ENCODE measurements at places on chromosomes 12 and 14.

DNA sequence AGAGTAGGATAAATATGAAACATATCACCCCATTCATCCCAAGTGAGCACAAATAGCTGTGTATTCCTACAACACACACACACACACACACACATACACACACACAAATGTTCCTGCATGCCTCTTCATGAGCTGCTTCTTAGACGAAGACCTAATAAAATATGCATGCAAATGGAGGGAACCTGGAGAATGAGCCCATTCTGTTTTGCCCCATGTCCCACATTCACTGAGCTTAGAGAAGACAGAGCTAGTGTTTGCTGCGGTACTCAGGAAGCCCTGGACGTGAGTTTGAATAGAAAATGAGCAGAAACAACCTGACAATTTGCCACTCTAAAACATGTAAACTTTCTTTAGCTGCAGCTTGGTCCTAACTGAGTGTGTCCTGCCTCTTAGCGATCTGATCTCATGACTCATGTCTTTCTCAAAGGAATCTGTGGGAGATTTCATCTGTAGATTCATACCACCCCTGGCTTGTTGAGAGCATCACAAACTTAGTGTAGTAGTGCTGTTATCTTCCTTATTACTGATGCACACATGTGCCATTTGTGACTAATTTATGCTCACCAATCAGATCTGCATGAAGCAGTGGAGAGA lies 86.8 kb downstream of the ITPR2 start:
- DNase-seq: no peak

DNA sequence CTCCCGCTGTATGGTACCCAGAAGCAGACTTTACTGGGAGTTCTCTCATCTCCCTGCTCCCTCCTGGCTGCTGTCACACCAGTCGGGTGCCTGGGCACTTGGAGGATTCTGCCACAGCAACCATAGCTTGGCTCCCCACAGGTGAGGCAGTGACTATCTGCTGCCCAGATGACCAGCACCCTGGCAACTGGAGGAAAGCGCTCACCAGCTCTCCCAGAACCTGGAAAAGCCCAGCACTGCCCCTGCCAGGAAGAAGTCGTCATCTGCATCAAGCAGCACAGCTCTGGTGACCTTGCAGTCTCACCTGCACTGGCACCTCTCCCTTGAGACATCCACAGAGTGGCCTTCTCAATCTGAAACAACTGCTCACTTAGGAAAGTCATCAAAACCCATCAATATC lies 31.9 kb upstream of the TC2N start:
- DNase-seq: no peak

GRCh38 chr14:73719361-73719760 lies 5.2 kb upstream of the PNMA1 start:
- DNase-seq: no peak

DNA sequence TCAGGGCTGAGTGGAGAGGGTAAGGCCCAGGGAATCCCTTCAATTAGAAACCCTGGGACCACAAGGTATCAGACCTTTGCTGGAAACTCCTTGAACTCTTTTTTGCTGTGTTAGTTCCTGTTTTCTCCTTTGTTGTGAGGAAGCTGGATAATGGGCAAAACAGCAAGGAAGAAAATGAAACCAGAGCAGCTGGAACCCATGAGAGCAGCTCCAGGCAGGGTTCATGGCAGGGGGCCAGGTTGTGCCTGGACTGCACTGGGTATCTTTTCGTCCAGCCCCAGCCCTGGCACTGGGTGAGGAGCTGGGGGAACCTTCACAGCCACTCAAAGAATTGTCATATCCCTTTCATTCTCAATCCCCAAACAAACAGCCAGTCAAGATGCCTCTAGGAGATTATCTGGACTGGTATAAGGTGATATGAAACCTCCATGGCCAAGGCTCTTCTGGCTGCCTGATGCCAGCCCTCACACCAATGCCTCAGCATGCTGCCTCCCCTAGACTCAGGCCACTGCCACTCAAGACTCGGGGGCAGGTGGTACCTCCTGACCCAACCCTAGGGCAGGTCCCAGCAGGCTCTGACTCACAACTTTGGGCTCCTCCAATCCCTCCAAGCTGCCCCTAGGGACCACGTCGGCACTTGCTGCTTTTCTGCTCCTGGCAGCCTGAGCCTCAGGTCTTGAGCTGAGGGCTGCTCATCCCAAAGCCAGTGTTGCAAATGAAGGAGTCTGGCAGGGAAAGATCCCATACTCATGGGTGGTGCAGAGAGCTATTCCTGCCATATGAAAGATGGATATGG lies 16.5 kb downstream of the FAM186B start:
- DNase-seq: no peak

GRCh38 chr14:24982472-24983155 lies 67.3 kb downstream of the STXBP6 start:
- DNase-seq: no peak

DNA sequence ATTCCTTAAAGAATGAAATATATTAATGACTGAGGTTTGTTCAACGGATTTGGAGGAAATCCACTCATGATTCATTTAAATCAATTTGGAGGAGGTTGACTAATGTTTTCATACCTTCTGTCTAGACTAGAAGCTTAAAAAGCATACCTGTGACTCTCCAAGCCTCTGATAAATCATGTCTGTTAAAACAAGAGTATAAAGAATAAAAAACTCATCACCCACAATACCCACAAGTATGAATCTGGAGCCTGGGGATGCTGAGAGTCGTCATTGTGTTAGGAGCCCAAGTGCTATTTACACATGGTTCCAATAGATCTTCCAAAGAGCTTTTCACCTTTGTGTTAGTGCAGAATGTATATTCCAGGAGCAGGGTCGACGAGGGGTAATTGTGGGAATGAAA lies 86.8 kb upstream of the ADAMTS20 start:
- no peak for DNase-seq

DNA sequence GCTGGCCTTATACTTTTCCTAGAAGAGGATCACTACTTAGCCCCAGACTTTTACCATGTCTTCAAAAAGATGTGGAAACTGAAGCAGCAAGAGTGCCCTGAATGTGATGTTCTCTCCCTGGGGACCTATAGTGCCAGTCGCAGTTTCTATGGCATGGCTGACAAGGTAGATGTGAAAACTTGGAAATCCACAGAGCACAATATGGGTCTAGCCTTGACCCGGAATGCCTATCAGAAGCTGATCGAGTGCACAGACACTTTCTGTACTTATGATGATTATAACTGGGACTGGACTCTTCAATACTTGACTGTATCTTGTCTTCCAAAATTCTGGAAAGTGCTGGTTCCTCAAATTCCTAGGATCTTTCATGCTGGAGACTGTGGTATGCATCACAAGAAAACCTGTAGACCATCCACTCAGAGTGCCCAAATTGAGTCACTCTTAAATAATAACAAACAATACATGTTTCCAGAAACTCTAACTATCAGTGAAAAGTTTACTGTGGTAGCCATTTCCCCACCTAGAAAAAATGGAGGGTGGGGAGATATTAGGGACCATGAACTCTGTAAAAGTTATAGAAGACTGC lies 1.5 kb downstream of the MGAT2 start:
- no peak for DNase-seq

DNA sequence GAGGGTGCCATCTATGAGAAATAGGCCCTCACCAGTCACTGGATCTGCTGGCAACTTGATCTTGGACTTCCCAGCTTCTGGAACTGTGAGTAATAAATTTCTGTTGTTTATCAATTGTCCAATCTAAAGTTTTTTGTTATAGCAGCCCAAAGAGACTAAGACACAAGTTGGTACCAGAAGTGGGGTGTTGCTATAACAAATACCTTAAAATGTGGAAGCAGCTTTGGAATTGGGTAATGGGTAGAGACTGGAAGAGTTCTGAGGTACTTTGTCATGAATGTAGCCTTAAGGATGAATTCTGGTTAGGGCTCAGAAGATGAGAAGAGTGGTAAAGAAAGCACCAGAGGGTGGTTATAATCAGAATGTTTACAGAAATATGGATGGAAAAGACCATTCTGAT lies 21.5 kb downstream of the GMFB start:
- DNase-seq: no peak

DNA sequence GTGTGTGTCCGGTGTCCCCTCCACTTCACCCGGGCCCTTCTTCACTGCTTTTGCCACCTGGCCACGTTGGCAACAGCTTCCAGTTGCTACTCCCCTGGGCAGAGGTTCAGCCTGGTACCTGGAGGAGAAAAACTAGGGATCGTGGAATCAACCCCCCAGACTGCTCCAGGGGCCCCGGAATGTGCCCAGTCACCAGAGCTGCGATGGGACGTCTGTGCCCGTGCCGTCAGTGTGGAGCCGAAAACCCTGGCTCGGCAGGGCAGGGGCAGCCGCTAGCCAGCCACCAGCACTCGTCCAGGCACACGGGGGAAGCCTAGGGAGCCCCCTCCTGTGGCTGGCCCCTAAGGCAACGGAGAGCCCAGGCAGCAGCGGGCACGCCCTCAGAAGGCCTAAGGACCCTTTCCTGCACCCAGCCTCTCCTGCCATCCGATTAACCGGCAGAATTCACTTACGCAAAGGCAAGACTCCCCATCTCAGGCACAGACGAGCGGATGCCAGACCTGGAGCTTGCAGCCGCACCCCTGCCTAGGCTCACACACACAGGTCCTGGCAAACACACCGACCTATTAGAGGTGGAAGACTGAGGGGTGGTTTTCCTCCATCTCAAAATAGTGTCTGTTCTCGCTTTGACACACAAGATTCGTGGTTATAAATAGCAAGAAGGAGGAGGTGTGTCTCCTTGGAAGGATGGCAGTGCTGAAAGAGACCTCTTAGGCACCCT lies 62.6 kb downstream of the FBXL14 start:
- no peak for DNase-seq

DNA sequence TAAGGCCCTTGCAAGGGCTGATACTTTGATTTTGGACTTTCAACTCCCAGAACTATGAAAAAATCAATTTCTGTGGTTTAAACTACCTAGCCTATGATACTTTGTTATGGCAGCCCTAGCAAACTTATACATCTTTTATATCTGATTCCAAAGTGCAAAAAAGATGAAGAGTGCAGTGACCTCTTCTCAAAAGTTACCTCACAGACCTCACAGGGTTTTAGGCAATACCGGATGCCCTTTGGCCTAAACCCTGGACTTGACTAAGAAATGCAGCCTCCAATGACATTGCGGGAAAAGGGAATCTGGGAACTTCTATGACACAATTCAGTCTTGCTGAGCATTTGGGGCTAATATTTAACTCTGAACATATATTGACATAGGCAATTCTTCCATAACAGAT lies 63.3 kb downstream of the IGF1 start:
- DNase-seq: no peak

GRCh38 chr12:59472273-59472672 lies 123.6 kb upstream of the SLC16A7 start:
- DNase-seq: no peak

DNA sequence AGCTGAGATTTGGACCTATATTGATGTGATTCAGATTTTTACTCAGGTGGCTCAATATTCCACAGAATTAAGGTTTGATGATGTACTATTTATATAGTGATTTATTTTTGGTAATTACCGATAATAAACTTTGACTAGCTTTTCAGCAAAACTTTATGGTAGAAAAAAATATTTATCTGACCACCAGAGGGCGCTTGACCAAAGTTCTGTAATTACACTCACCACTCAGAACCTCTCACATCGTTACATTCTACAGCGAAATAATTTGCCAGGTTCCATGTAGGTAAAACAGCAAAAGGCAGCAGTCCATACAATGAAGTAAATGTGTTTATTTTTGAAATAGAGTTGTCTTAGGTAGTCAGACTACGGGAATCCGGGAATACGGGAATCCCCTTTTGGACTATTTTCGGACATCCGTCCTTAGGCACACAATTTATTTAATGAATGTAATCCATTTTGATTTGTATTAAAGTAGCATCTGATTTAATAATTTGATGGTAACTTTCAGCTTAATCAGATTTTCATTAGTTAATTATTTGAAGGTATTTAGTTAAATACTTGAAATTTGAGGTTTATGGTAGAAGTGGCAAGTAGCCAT lies 143.0 kb upstream of the DDHD1 start:
- no peak for DNase-seq

- no peak for DNase-seq
Measured at GRCh38 chr12:113970211-113970610, 4.1 kb upstream of the RBM19 start.

DNA sequence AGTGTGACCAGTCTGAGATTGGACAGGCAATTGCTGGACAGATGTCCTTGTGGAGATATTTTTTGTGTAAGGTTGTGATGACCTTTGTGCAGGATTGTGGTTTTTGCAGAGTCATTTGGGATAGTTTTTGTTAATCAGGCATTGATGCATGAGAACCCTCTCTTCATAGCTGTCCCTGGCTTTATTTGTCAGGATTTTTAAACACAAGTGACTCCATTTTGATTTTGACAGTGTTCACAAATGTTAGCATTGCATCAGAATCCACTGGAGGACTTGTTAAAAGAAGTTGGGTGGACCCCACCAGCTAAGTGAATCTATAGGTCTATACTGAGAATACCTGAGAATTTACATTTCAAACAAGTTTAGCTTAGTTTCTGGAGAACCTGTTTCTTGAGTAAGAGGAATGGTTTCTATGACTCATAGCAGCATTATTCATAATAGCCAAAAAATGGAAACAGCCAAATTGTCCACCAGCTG lies 11.8 kb downstream of the FNTB start:
- no peak for DNase-seq

DNA sequence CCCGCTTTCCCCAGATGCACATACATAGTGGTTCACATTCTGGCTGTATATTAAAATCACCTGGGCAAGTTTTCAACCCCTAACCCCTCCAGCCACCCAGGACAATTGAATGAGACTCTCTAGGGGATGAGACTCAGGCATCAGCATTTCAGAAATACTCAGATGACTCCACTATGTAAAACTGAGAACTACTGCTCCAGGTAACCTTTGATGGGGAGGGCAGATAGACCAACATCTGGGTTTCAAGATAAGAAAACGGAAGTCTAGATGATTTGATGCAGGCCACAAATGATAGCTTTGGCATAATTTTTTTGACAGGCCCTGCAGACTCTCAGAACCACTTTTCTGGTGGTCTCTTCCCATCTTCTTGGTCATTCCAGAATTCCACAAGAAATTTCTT lies 341.1 kb downstream of the EMP1 start:
- no peak for DNase-seq

DNA sequence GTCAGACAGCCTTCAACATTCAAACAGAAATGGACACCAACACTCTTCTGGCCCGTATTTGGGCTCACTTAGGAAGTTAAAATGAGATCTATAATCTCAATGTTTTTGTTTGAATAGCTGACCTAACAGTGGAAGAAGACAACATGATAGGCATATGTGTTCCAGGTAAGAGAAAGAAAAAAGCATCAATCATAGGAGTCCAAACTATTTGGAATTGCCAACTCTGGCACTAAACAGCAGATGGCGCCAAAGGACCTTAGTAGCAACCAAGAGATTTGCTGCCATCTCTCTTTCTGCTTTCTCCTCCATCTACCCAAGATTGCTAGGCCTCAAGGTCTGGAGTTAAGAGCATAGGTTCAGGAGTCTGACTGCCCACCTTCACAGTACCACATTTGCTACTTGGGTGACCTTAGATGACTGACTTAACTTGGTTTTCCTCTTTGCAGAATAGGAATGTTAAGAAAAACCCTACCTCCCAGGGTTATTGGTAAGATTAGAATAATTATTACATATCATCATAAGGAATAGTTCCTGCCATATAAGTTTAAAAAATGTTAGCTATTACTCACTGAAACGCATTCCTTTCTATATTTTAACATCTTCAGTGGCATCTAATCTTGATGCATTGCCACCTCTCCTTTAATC lies 30.2 kb downstream of the PEX5 start:
- DNase-seq: peak; percentile 68

Measured in activated T-cell treated with anti-CD3 and anti-CD28 coated beads, Interleukin-2, amount 50 U/mL, for 48 hours (primary cell).